ENCODE measurements at places on chromosomes 4 and X. TPM values are rescaled to one million over a fixed set of nuclear protein-coding genes. Genes with fewer than 3 reads are reported as not detected.

DNA sequence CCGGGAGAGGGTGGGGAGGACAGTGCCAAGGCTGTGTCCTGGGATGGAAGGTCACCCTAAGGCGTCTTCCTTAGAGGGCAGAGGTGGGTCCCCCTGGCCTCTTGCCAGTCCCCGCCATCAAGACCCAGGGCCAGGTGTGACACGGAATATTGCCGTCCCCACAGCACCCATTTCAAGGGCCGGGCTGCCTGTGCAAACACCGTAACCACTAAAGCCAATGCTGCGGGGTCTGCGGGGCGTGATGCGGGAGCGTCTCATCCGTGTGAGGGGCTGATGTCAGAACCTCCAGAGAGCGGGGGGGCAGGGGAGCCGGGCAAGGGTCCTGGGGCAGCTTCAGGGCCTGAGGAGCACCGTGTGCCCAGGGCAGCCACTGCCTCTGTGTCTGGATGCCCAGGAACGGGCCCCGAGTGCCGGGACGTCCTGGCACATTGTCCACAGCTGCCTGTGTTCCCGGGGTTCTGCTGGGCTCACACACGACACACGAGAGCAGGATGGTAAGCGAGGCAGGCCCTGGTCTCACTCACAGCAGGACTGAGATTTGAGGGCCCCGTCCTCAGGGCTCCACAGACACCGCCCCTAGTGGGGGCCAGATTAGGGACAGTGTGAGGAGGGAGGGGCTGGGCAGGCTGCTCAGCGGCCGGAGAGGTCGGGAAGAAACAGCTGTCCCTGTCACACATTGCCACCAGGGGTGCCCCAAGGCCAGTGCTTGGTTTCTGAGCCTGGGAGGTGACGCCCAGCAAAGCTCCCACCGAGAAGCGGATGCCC lies 29.2 kb downstream of the NKX1-1 start:
- DNase-seq = no peak

DNA sequence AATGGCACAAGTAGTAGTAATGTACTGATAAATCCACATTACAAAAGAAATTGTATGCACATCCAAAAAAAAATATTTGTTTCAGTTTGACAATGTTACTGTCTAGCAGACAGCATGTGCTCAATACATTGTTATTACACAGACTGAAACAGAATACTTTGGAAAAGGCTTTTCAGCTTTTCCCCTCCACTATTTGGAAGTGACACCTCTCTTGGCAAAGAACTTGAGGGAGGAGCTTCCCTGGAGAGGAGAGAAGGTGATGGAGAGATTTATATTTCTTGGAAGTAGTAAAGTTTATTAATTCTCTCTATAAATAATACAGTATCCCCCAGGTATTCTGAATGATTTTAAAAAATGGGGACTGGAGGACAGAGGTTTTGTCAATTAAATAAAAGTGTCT lies 131.8 kb downstream of the SCFD2 start:
- DNase-seq = no peak

DNA sequence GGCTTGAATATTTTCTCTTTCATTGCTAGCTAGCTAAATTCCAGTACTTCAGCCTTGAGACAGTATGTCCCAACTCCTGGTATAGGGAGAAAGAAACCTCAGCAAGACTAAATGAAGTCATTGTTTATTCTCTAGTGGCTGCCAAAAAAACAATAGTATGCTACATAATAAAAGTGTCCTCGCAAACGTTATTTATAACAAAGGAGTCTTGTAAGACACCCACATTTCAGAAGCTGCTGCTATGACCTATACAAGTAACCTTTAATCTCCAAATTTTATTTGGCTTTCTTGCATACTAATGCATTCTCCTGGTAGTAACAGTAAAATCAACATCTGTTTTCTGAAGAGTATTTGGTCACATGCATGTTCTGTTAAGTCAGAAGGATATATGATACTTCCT lies 28.8 kb downstream of the NEK1 start:
- no peak for DNase-seq

GRCh38 chrX:98731821-98732220 lies 1678.3 kb downstream of the PCDH19 start:
- DNase-seq = no peak

GRCh38 chrX:40055495-40055894 lies 42.3 kb downstream of the BCOR start:
- no peak for DNase-seq

DNA sequence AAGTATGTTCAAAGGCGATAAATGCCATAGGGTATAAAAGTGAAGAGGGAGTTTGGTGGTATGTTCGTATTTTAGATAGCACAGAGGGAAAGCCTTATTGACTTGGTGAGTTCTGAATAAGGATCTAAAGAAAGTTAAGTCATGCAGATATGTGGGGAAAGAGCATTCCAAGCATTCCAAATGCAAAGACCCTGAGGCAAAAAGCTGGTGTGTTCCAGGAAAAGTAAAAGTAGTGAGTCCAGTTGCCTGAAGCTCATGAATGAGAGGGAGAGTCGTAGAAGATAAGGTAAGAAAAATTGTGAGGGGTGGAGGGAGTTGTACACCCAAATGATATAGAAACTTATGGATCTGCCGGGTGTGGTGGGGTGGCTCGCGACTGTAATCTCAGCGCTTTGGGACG lies 426.7 kb downstream of the RPA4 start:
- no peak for DNase-seq

DNA sequence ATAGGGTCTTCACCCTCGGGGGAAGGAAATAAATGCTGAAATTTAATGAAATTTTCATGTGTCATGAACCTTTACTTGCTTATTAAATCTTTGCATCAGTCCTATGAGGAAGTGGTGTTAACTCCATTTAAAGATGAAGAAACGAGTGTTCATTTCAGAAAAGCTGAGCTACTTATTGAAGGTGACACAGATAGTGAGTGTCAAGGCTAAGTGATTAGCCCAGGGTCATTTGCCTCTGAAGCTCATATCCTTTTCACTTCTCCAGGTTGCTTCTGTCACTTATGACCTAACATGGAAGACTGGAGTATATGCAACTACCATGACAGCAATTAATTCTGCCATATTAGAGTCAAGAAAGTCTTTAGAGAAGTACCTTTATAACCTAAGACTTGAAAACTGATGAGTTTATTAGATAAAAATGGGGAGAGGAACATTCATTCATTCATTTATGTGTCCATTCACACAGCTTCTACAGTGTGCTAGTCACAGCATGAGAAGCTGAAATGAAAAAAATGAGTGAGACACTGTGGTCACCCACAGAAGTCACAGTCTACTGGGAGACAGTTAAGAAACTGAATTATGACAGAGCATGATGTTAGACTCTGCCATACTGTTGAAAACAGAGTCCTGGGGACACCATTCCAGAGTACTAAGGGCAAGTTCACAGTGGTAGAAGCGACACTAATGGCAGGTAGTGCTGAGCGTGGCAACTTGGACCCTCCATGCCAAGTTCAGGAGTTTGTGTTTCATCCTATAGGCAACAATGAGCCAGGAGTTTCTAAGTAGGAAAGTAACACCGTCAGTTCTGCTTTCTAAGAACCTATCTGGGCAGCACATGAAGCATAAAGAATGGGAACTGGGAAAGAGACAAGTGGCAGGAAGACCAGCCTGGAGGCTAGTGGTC lies 21.3 kb downstream of the ALPK1 start:
- no peak for DNase-seq

- DNase-seq = no peak
These were observed 166.2 kb downstream of the WDFY3 start for GRCh38 chr4:84800256-84800655.

DNA sequence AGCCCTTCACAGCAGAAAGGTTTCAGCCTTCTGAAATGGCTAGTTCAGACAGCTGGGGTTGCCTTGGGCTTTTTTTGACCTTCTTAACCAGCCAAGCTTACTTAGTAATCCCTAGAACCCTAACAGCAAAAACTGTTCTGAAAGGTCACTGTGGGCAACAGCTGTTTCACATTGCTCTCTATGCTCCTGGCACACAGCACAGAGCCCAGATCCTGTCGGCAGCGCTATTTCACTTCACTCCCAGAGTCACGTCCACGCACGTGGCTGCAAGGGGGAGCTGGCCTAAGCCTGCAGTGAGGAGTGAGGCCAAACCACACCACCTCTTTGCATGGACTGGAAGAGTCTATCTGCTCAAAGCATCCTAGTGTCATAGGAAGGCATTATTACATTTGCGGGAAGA lies 32.0 kb upstream of the STS start:
- DNase-seq = no peak

- peak; percentile 60 for DNase-seq
These were observed 9.9 kb upstream of the MOB1B start for GRCh38 chr4:70892086-70892769.

The ABLIM2 gene
- 19.7 TPM for total RNA-seq

The RS1 gene
- total RNA-seq = not detected
